Spleen (tissue), 13 donors: ENCODE measurements at places on chromosomes 4 and X.
A peak's percentile ranks its signal among the peaks of the same experiment; 100 is the strongest.

DNA sequence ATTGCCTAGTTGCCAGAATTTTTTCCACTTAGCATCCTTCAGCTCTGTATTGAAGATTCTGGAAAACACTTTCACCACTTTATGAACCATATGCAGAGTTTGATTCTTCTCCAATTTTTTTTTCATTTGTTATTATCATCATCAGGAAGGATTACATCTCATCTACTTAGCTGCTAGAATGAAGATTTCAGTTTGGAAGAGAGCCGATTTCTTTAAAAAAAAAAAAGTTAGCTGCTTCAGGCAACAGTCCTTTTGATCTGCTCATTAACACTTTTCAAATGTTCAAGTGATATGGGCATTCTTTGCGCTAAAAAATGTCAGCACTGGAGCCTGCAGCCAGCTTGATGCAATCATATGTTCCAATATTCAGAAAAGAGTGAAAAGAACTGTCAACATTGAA is 76.2 kb downstream of the ANTXR2 start:
- no peak for DNase-seq

GRCh38 chr4:165152527-165152926 is 39.9 kb upstream of the TMEM192 start:
- DNase-seq = no peak

DNA sequence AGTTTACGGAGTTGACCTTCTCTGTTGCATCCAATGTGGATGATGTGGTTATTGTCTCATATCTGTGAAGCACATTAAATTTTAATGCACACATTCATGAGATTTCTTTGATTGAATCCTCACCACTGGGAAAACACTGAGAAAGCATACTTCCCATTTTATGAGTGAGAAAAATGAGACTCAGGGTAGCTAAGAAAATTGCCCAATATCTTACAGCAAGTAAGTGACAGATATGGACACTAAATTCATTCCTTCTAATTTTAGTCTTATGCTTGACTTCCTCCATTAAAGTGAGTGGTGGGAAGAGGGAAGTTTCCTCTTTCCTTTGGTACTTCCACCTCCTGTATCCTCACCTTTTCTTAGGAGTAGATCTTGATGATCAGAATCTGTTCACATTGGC is 504.8 kb upstream of the BOD1L1 start:
- no peak for DNase-seq

GRCh38 chrX:105101378-105101777 is 119.1 kb downstream of the TEX13A start:
- no peak for DNase-seq

DNA sequence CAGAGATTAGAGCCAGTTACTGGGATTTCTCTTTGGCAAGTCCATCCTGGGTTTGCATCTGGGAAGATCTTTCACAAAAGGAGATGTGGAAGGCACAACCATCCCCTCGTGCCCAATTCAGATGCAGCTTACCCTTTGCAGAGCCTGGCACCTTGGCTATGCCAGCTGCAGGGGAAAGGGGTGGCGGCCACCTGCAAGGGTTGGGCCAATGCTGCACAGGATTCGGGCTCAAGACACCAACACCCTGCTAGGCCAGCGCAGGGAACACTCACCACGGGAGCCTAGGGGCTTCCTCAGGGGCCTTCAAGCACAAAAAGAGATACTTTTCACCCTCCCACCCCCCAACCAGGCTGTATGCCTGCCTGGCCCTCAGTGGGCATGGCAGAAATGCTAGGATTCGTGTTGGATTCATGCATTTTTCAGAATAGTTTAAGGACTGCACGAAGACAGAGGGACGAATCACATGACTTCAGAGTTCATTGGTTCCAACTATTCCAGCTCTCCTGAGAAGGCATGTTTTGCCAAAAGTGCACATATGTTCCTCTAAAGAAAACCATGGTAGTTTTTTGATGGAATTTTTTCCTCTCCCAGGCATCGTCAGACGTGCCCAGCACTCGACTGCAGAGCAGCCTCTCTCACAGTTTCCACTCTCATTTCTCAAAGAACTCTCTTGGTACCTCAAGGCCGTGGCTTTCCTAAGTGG is 94.4 kb downstream of the PHKA2 start:
- peak; percentile 41 for DNase-seq

DNA sequence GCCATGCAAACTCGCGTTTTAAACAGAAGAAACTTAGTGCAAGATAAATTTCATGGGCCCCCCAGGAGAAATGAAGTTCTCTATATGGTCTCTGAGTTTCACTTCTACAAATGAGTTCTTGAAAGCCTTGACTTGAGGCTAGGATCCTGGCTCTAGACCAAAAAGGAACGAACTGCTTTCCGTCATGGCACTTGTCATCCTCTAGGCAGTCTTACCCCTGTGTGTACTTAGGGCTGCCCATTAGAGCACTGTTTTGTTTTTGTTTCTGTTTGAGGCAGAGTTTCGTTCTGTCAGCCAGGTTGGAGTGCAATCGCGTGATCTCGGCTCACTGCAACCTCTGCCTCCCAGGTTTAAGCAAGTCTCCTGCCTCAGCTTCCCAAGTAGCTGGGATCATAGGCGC is 29.0 kb downstream of the RNF4 start:
- no peak for DNase-seq

DNA sequence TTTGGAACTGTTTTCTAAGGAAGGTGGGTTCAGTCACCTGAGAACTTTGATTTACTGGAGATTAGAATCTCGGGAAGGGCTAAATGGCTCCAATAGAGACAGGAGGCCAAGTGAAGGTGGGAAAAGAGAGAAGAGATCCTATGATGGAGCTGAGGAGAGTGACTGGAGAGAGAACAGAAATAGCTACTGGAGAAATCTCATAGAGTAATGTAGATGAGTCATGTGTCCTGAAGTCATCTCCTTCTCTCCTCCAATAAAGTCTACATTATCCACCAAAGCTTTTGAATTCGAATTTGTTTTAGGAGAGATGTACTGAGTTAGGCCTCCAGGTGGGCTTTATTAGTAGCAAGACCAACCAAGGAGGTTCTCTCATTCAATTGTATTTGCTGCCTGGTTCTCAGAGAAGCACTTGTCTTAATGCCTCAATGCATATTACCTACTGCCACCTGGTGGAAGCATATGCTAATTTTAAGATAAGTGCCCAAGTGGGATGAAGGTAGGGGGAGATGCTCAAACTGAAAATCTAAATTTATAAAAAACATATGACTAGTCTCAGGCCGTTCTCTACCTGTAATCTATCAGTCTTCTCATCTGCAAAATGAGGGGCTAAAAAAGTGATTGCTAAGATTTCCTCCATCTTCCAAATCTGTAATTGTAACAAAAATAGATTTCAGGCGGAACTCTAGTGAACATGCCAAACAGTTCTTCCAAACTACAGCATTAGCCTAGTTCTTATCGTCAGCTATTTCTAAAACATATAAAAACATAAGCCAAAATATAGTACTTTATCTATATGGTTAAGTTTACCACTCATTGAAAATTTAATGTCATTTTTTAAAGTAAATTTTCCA is 24.4 kb downstream of the TXK start:
- no peak for DNase-seq

DNA sequence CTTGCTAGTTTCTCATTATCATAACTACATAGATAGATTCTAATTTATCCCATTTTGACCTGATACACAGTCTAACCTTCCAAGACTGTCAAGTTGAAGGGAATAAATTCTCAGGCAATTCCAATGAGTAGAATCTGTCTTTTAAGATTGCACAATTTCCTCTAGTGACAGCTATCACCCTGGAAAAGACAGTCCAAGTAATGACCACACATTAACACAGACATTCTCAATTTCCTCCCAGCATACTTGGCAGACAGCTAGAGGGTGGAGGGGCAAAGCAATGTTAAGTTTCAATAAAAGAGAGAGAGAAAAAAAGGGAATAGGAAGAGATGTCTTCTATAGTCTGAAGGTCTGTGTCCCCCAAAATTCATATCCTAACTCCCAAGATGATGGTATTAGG is 234.7 kb downstream of the LDB2 start:
- no peak for DNase-seq

- no peak for DNase-seq
Observed at GRCh38 chrX:4322916-4323315, 609.5 kb upstream of the PRKX start.

DNA sequence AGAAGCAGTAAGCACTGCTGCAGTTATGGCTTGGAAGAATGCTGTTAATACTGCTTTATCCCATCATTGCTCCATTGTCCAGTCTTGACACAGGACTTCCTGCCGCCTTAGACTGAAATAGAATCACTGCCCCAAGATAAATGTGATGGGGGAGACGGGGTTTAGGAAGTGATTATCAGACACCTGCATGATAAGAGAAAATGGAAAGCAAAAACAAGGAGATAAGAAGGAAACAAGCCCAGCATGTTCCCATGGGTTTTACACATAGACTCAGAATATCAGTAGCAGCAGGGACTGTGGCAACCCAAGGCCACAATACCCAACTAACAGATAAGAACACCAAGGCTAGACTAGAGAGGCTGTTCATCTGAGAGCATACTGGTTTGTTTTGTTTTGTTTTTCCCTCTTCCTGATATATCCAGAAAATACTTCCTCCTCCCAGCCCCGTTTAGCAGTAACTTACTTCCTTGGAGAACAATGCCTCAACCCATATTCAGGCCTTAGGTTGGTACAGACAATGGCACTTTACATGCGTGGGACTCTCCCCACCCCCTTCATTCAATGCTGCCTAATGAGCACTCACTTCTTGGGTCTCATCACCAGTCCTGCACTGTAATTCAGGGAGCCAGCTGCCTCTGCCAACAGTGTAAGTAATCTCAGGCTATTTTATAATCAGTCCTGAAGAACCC is 232.6 kb downstream of the CBR4 start:
- DNase-seq = no peak

GRCh38 chr4:77010841-77011354 is 61.3 kb downstream of the SEPTIN11 start:
- no peak for DNase-seq

- peak; percentile 87 for DNase-seq
Observed at GRCh38 chr4:182938205-182938645, 21.0 kb upstream of the DCTD start.

DNA sequence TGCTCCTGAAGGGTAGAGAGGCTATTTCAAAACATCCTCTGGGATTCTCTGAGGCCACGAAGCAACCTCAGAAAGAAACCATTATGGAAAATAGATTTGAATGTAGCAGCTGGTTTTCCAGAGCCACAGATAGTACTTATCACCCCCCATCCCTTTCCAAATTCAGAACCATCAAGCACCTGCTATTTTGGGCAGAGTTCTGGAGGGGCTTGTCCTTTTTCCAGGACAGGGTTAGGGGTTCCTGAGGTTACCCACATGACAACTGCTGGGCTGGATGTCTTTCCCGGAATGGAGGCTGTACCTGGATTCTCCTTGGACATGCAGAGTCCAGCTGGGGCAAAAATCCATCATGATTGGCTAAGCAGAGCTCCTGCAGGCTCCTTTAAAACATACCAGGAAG is 22.0 kb upstream of the ZXDA start:
- no peak for DNase-seq

GRCh38 chr4:36218121-36218520 is 26.2 kb downstream of the ARAP2 start:
- DNase-seq = no peak

DNA sequence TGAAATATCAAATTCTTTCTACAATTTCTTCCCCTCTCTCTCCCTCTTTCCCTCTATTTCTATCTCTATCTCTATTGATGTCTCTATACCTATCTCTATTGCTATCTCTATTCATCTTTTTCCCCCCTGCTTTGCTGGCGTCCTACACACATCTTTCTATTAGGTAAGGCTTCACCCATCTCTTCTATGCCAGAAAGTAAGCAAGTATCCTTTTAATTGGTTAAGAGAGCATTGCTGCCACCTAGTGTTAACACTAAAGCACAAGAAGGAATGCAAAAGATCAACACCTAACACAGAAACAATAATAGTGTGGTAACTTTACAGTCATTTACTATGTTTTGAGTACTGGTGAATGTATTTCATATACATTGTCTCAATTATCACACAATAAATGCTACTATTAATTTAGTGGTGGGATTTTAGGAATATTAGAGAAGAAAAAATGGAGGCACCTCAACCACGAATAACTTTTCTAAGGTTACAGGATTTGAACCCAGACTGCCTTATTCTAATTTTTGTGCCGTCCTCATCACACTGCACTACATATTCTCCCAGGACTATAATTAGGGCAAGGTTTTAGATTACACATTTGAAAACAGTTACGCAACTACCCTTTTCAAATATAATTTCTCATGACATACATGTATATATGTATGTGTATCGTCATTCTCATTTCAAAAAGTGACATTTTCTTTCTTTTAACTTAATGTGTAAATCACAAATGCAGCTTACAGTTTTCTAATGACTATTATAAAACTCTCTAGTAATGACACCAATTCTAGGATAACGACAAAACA is 3.7 kb upstream of the C4orf36 start:
- no peak for DNase-seq

GRCh38 chr4:189771696-189772361 is 168.8 kb upstream of the FRG1 start:
- no peak for DNase-seq

DNA sequence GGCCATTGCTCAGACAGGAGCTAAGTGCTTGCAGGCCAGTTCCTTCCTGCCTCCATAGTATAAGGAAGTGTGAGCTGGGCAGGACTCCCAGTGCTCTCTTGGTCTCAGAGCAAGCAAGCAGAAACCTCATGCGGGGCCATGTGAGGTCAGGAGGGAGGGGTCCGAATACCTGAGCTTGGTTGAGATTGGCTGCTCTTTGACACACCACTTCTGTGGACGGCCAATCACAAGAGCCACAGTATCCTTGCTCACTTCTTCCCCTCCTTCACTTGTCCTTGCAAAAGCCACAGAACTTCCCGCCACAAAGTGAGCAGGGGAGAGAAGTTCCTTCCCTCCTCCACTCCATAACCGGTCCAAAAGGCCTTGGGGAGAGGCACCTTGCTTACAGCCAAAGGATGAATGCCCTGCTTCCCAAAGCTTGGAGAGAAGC is 56.7 kb downstream of the PRPS1 start:
- peak; percentile 85 for DNase-seq

- DNase-seq = no peak
Observed at GRCh38 chrX:40120838-40121580, 23.3 kb upstream of the BCOR start.

DNA sequence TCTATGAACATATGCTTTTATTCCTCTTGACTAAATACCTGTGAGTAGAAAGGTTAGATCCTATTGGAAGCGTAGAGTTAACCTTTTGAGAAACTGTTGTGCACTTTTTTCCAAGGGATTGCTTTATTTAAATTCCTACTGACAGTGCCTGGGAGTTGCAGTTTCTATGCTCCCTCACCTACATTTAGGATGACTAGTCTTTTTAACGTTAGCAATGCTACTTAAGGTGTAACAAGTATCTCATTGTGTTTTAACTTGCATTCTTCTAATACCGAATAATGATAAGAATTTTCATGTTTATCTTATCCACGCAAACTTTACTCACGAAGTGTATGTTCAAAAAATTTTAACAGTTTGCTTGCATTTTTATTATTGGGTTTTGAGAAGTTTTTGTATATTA is 1123.9 kb upstream of the PCDH7 start:
- no peak for DNase-seq
